Substantia nigra (tissue), 51 donors: ENCODE measurements at places on chromosomes 5 and 9.

GRCh38 chr5:6274846-6275543 lies 103.4 kb downstream of the MED10 start:
- DNase-seq = no peak

GRCh38 chr5:177457852-177458681 lies 11.5 kb downstream of the PRR7 start:
- DNase-seq = no peak

DNA sequence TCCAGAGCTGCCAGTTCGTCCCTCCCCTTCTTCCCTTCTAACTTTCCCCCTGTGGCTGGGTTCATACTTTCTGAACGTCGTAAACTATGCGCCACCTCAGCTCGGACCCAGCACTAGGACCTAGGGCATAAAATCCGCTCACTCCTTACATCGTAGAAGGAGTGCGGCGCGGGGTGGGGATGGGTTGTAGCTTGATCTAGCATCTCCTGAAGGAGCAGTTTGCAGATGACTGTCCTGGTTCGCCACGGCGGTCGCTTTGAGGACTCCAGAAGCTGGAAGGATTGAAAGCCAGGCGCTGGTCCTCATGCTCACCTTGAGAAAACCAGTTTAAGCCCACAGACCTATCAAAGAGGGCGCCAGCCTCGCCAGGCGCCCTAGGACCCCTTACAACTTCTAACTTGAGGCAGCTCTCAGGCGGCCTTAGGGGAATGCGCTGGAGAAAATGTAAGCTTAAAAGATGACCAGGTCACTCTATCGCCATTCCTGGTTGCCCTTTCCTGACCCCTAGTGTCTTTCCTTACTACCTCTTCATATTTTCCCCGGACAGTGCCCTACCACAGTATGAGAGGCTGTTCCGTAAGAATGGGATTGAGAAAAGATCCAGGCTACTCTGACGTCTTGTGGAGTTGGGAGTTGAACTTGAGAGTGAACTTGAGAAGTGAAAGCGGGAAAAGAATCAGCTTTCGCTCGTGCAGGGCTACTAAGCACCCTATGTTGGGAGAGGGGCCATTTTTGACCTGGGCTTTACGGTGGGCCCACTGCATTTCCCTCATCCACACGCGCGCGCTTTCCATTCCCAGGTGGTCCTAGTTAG lies 2.8 kb downstream of the RORB start:
- no peak for DNase-seq

GRCh38 chr9:78214492-78214891 lies 21.4 kb upstream of the CEP78 start:
- no peak for DNase-seq

- no peak for DNase-seq
Measured at GRCh38 chr9:134870301-134870694, 10.3 kb upstream of the FCN2 start.

DNA sequence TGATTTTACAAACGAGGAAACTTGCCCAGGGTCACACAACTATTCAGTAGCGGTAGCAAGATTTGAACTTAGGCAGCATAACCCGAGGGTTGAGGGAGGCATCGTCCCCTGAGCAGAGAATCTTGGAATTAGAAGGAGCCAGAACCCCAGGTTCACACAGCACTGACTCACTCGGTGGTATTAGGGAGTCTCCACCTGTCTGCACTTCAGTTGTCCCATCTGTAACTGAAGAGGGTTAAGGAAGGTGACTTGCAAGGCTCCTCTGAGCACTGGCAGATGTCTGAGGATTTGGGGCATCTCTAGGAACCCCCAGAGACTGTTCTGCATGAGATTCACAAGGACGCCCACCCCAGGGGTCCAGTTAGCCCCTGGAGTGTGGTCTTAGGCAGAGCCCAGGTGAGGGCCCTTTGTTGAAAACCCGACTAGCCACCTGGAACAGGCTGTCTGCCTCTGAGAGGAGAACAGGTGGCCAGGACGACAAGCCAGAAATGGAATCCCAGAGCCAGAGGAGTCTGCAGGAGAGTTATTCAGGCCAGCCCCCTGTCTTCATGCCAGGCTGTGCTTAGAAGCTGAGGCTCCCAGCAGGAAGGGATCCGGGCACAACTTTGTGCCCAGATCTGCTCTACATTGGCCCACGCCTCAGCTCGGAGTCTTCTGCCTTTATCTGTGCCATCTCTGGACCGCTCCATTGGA lies 50.0 kb upstream of the ORM1 start:
- no peak for DNase-seq

- DNase-seq = no peak
Measured at GRCh38 chr5:52947851-52948250, 41.3 kb upstream of the ITGA2 start.

DNA sequence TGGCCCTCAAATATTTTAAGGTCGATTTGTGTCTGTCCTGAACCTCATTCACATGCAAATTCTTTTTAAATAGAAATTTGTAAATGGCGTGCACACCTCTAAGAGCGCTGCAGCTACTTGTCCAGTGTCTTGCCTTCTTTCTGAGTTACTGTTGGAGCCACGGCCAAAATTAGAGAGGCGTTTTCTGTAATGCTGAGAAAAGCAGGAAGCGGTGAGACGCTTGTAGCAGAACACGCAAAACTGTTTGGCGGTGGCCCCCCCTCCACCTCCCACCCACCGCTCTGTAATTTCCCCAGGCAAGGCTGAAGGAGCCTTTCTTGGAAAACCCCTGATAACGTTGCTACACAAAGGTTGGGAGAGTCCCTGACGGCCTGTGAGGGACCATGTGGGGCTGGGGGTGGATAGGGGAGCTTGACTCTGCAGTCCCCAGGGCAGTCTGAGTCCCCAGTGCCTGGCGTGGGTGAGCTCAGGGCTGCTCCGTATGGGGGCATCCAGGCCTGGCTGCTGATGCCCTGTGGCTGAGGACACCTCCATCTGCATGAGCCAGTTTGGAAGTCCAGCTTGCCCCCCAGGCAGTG lies 96.5 kb downstream of the GADD45G start:
- no peak for DNase-seq

DNA sequence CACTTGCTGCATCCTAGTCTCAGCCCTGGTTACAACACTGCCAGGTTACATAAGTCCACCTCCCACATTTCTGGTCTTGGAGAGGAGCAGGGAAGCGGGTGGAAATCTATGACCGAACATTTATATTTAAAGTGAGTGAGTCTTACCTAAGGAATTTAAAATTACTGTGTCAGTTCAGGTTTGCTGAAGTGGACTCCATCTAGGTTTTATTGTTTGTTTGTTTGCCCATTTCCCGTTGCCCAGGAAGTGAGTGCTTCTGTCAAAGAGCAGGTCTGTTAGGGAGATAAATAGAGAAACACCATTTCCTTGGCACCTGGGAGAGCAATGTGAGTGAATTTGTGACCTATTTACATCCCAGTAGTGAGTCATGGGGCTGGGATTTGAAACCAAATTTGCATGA lies 179.5 kb downstream of the KIF4B start:
- DNase-seq = no peak

DNA sequence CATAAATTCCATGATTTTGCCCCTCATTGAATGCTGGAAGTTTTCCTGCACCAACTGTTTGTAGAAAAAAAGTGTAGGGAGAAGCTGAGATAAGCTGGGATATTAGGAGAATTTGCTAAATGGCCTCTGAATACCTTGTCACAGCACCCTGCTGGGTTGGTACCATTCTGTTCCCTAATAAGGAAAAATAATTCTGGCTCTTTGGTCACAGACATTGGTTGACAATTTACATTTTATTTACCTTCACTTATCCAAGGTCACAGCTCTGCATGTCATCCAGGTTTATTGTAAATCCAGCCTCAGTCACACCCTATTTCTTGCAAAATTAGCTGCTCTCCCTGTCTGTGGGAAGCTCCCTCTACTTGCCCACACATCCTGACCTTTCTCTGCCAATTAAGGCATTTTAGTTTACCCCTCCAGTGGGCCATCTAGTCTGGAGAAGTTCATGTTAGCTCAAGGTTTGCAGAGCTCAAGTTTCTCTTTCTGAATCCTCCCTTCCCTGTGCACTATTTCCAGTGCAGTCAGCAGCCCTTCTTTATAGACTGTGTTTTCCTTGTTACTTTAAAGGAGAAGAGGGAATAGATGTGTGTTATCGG lies 115.4 kb upstream of the NTRK2 start:
- no peak for DNase-seq

DNA sequence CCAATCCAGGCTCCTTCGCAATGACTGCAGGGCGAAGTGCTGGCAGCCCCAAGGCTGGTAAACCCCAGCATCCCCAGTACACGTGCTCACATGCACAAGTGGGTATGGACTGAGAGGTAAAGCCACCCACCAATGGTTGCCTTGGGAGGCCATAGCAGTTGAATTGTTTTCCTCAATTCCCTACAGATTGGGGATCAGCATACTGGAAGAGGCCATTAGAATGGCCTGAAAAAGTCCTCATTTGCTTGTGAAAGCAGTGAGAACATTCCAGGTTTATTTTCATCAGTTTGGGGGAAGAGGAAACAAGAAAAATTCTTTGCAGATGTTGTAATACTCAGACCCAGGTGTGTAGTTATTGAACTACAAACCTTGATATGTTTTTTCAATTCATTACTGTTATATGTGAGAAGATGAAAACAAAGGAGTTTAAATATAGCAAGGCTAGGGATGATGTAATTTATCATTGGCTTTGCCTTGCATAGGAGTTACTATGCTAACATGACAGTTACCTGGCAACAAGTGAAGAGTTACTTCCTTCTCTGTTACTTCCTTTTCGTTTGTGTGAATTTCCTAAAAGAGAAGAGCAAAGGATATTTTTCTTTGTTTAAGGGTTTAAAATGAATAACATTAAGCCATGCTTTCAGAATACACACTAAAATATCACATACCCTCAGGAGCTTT lies 36.4 kb downstream of the MTMR12 start:
- no peak for DNase-seq

GRCh38 chr9:136949817-136950655 lies 2.0 kb upstream of the LCN12 start:
- peak; percentile 94 for DNase-seq

GRCh38 chr9:38329968-38330367 lies 62.5 kb upstream of the ALDH1B1 start:
- no peak for DNase-seq

GRCh38 chr9:7139886-7140285 lies 382.1 kb downstream of the KDM4C start:
- DNase-seq = no peak

DNA sequence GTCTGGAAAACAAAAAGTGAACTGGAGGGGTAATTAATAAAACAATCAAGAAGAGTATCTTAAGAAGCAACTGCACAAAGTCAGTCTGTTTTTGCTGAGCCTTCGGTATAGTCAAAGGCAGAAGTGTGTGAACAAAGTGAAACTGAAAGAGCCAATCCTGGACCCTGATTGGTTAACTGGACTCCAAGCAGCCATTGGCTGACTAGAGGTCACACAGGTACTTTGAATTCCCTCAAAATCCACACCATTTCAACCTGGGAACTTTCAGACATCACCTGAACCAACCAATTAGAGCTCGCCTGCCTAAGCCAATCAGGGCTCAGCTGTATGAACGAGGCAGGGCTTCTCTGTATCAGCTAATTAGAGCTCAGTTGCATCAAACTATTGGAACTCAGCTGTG lies 286.7 kb downstream of the TLE4 start:
- no peak for DNase-seq

- DNase-seq = no peak
Measured at GRCh38 chr5:131536211-131536826, 98.7 kb downstream of the RAPGEF6 start.

DNA sequence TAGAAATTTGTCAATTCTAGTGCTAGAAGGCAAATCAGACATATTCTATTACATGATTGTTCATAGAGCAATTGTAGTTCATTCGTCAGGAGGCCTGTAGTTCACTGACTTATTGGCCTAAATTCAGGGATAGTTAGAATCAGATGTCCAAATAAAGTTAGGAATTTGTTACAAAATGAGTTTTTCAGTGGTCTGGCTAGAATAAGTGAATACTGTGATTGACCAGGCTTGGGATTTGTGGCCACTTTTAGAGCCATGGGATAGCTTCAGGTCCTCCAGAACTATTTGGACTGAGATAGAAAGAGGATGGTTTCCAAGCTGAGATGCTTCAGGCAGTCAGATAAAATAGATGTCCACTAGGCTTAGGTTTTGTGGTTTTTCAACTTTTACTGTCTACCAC lies 199.1 kb upstream of the MPDZ start:
- no peak for DNase-seq

- DNase-seq = no peak
Measured at GRCh38 chr9:132837501-132838286, 40.4 kb downstream of the AK8 start.

DNA sequence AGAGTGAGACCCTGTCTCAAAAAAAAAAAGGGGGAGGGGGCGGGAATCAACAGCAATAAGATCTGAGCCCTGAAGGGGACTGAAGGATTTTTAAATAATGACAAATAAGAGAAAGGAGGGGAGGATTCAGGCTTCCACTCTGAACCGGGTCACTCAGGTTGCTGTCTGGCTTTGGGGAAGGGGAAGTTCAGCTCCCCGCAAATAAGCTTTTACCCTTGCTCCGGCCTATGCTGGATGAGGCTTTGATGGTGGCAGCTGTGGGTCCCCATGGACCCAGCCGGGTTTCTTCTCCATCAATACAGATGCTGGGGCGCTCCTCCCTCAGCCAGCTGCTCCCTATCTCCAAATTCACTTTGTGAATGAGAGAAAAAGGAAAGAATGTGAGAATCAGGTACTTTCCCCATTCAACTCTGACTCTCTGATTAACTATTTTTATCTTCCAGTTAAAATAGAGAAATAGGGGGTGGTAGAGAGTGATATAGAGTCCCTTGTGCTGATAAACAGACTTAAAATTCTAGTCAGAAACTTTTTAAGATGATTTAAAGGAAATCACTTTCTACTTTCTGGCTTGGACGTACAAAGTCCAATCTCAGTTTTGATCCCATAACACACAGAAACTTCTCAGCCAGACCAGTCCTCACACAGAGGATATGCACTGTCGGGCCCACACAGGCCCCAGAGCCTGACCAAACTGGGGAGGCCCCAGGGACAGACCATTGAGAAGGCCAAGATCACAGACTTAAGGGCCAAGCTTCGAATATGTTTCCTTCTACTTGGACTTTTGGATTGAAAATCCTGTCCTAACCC lies 39.6 kb downstream of the C5orf15 start:
- DNase-seq = no peak

DNA sequence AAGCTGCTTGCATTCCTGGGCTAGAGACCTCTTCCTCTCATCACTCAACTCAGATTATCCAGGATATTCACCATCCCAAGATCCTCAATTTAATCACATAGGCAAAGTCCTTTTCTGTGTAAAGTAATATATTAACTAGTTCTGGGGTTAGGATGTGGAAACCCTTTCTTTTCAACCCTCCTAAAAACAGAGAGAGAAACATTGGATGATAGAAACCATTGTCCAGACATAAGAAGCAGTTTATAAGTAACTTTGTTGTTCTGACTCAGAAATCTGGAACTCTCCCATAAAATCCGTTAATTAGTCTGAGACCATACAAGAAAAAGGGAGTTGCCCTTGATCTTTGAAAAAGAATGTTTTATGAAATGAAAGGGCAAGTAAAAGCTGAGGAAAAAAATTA lies 817.1 kb upstream of the CDH9 start:
- no peak for DNase-seq

GRCh38 chr5:156687514-156687913 lies 162.6 kb upstream of the PPP1R2B start:
- DNase-seq = no peak

DNA sequence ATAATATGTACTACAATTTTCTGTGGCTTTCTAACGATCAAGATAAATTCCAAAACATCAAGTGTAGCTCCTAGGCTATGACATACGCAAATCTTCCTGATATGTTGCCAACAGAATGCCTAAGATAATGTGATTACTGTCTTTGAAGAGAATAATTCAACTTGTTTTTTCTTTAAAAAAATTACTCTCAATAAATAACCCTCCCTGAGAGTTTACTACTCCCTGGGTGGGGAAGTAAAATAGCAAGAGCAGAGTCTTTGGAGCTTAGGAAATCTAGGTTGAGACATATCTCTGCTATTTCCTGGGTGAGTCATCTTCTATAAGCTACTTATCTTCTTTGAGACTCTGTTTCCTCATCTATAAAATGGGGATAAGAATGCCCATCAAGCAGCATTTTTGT lies 201.2 kb downstream of the ACTL7B start:
- DNase-seq = no peak
